K562 (cell line): ENCODE measurements at places on chromosomes 3 and 15.

DNA sequence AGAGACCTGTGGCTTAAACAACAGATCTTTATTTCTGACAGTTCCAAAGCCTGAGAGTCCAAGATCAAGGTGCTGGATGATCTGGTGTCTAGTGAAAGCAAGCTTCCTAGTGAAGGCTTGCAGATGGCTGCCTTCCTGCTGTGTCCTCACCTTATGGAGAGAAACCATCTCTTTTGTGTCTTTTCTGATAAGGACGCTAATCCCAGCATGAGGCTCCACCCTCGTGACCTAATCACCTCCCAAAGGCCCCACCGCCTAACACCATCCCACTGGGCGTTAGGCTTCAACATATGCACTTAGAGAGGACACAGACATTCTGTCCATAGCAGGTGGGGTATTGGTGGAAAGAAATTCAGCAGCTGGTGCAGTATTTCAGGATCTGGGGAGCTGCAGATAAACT is 19.8 kb upstream of the LYSMD4 start:
- no peaks in the 10 kb centered on the region for H3K36me3 ChIP-seq
- H3K4me1 ChIP-seq = no peaks in the 10 kb centered on the region; the same call in 1 of the 2 replicates
- no peak overlapping the region for H3K4me3 ChIP-seq
- no peak for DNase-seq
- H3K27me3 ChIP-seq = peaks cover 3% of the 10 kb centered on the region; the same call in 2 of the 3 replicates

GRCh38 chr15:59998950-59999611 is 5.0 kb upstream of the FOXB1 start:
- no peak overlapping the region for H3K4me3 ChIP-seq
- H3K4me1 ChIP-seq = peaks cover 6% of the 10 kb centered on the region; the same call in 1 of the 2 replicates
- H3K36me3 ChIP-seq = no peaks in the 10 kb centered on the region
- no peak overlapping the region for H3K27ac ChIP-seq
- peaks cover 45% of the 10 kb centered on the region for H3K27me3 ChIP-seq
- no peak for DNase-seq

DNA sequence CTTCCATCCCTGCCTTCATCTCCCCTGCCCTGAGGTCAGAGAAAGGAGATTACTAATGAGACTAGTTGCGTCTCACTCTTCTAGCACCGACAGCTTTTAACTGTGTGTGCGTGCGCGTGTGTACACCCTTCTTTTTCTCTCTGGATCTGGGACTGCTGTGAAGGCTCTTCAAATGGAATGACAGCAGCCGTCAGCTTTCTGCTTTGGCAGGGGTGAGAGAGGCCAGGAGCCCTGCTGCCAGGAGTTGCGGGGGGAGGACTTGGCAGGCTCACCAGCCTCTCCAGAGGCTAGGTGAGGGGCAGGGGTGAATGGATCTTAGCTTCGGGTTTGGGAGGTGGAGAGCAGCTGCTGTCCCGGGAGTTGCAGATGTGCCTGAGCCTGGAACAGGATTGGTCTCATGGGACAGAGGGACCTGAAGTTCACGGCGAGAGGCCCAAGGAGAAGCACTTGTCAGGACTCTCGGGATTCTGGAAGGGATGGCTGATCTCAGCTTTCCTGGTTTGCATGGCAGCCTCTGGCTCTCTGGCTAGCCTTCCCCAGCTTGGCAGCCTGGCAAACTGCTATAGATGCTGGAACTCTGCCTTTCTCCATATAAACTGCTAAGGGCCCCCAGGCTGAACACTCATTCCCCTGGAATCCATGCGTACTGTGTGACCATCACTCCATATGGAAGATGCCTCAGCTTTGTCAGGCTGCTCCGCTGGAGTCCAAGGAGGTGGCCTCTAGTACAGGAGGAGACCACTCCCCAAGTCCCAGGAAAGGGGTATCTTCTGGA is 16.6 kb downstream of the TEX264 start:
- no peak for DNase-seq
- peaks cover 13% of the 10 kb centered on the region for H3K4me1 ChIP-seq
- H3K4me3 ChIP-seq = no peak overlapping the region
- peaks cover 47% of the 10 kb centered on the region; the same call in 2 of the 3 replicates for H3K36me3 ChIP-seq
- H3K27me3 ChIP-seq = no peaks in the 10 kb centered on the region

DNA sequence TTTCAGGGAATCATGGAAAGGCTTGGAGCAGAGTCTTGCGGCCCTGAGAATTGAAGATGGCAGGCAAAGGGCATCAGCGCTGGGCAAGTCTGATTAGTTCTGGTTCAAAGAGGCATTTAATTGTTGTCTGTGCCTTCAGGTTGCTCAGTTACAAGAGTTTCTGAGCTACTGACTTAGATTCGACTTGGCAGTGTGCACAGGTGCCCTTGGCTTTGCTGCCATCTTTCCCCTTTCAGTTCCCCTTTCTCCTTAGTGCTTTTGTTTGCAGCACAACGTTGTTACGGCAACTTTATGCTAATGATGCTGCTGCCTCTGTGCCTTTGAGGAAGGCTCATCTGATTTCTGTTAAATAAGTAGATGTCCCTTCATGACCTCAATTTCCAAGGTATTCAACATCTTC is 12.5 kb downstream of the P2RY14 start:
- no peak overlapping the region for H3K4me3 ChIP-seq
- no peak overlapping the region for H3K27ac ChIP-seq
- no peaks in the 10 kb centered on the region for H3K4me1 ChIP-seq
- peaks cover 2% of the 10 kb centered on the region; the same call in 1 of the 3 replicates for H3K27me3 ChIP-seq
- no peaks in the 10 kb centered on the region for H3K36me3 ChIP-seq
- no peak for DNase-seq

DNA sequence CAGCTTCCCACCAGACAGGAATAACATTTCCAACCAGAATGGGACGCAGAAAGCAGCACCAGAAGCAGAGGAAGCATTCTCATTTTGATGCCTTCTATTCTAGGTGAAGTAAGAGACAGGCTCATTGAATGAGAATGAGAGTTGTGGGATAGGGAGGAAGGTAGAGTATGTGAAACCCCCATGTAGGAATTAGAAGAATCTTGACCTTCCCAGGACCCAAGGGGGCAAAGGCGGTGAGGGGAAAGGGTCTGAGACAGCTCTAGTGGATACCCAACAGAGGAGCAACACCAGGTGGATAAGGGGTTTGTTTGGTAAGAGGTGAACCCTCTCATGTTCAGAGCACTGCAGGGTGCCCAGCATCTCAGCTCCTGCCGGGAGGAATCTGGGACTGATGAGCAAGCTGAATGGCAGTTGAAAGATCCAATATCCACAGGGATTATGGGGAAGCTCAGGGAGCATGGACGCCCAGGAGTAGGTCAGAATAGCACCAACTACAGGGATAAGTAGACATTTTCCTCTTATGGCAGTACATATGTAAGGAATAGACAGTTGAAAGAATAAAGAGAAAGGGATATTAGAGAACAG is 77.0 kb downstream of the PLCL2 start:
- H3K4me1 ChIP-seq = no peaks in the 10 kb centered on the region
- no peak for DNase-seq
- no peaks in the 10 kb centered on the region for H3K36me3 ChIP-seq
- no peak overlapping the region for H3K4me3 ChIP-seq

GRCh38 chr3:188034989-188035388 is 119.0 kb upstream of the LPP start:
- no peaks in the 10 kb centered on the region for H3K27me3 ChIP-seq
- H3K27ac ChIP-seq = no peak overlapping the region
- H3K4me1 ChIP-seq = no peaks in the 10 kb centered on the region
- no peak overlapping the region for H3K4me3 ChIP-seq
- H3K36me3 ChIP-seq = no peaks in the 10 kb centered on the region
- no peak for DNase-seq

DNA sequence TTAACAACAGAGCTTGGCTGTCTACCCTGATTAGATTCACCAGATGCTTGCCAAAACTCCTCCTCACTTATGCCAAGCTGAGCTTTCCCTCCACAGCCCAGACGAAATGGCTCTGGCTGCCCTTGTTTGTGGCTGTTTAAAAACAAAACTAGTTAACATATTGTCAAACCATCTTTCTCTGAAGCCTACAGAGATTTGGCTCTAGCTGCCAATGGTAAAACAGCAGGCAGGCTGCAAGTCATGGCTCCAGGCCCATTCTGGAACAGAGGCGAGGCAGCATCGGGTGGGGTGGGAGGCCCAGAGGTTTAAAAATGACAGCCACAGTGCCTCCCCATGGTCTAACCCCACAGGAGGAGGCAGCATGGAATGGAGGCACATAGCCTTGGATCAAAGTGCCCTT is 75.9 kb downstream of the SCN5A start:
- no peaks in the 10 kb centered on the region for H3K4me1 ChIP-seq
- no peak for DNase-seq
- no peaks in the 10 kb centered on the region for H3K36me3 ChIP-seq

DNA sequence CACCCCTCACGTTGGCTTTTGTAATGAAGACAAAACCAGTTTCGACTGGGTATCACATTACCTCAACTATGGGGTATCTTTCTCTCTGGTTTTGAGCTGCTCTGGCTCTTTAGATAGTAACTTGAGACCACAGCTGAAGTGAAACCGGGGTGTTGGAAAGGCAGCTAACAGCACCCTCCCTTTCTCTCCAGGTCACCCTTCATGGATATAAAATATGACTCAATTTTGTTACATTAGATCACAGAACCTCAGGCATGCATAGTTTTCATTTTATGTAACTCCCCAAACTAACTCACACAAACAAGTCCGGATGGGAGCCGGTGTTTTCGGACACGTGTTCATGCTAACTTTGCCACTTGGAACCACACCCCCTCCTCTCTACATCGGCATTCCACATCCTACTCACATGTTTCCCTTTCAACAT is 90.7 kb downstream of the NR2F2 start:
- H3K4me3 ChIP-seq = no peak overlapping the region
- no peaks in the 10 kb centered on the region for H3K36me3 ChIP-seq
- H3K27ac ChIP-seq = peak overlapping the region; percentile 11; the same call in 1 of the 3 replicates
- DNase-seq = peak; percentile 63

GRCh38 chr3:171606151-171606751 is 146.0 kb upstream of the TNIK start:
- H3K36me3 ChIP-seq = peaks cover 8% of the 10 kb centered on the region; the same call in 1 of the 3 replicates
- no peak for DNase-seq
- H3K4me3 ChIP-seq = no peak overlapping the region
- no peak overlapping the region for H3K27ac ChIP-seq

DNA sequence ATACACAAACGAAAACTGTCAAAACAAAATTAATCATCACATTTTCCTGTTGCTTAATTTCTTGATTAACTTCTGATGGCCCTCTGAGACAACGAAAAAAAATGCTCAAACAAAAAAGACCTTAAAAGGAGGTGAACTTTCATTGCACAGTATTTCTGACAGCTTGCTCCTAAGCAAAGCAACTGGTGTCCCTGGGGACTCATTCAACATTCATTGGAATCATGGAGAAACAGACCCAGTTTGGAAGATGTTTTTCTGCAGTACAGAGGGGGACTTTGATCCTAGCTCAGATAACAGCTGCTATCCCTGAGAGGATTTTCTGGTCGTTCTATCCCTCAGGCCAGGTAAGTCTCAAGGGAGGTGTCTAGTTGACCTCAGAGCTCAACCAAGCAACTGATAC is 378.7 kb upstream of the ATP11B start:
- no peaks in the 10 kb centered on the region for H3K27me3 ChIP-seq
- no peak overlapping the region for H3K4me3 ChIP-seq
- H3K4me1 ChIP-seq = no peaks in the 10 kb centered on the region

GRCh38 chr15:89732451-89733172 is 18.4 kb downstream of the MESP1 start:
- H3K4me3 ChIP-seq = no peak overlapping the region
- H3K27me3 ChIP-seq = peaks cover 11% of the 10 kb centered on the region; the same call in 2 of the 3 replicates
- no peaks in the 10 kb centered on the region for H3K36me3 ChIP-seq
- DNase-seq = no peak
- H3K27ac ChIP-seq = no peak overlapping the region

DNA sequence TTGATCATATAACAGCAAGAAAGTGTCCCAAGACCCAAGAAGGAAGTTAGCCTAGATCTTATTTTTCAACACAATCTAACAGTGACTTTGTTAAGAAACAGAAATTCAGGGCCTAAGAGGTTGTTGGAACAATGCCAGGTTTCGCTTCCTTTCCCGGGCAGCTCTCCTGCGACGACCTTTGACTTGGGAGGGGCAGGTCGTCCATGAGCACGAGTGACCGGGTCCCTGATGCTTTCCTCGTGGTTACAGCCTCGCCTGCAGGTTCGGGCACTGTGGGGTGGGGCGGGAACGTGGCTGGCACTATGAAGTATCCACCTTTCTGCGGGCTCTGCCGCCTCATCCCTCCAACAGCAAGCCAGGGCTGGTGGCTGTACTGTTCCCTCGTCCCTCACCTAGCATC is 90.1 kb upstream of the RGMA start:
- no peak overlapping the region for H3K4me3 ChIP-seq
- no peak overlapping the region for H3K27ac ChIP-seq
- DNase-seq = peak; percentile 16
- no peaks in the 10 kb centered on the region for H3K4me1 ChIP-seq

GRCh38 chr15:61195116-61196002 is 33.7 kb downstream of the RORA start:
- no peaks in the 10 kb centered on the region for H3K4me1 ChIP-seq
- H3K27ac ChIP-seq = no peak overlapping the region
- peak; percentile 60 for DNase-seq
- peaks cover 6% of the 10 kb centered on the region; the same call in 2 of the 3 replicates for H3K27me3 ChIP-seq

GRCh38 chr15:99631255-99631654 is 65.5 kb downstream of the MEF2A start:
- H3K27ac ChIP-seq = no peak overlapping the region
- H3K4me3 ChIP-seq = no peak overlapping the region
- no peaks in the 10 kb centered on the region for H3K27me3 ChIP-seq

DNA sequence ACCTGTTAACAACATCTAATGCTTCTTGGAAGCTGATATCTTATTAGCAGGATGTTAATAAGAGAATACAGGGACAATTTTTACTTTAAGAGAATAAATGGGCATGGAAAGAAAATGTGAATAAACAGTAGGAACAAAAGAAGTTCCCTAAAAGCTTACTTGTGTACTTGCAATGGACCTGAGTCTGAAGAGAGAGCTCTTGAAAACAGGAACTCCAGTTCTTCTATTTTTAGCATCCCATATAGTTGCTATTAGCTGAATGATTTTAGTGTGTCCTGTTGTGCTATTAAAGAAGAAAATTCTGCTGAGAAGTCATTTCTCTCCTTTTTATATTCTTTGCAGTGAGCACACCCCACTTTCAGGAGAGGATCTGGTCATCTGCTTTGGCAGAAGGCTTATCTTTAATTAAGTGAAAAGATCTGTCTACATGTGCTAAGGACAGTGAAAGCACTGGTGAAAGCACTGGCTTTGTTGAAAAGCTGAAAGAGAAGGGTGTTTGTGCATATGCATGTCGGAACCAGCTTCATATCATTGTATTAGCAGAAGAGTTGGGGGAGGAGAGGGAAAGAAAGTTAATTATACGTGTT is 1.4 kb upstream of the ST3GAL6 start:
- no peak overlapping the region for H3K4me3 ChIP-seq
- no peak overlapping the region for H3K27ac ChIP-seq
- no peaks in the 10 kb centered on the region for H3K36me3 ChIP-seq

GRCh38 chr15:49823987-49824774 is 203.3 kb downstream of the DTWD1 start:
- no peak overlapping the region for H3K27ac ChIP-seq
- H3K4me1 ChIP-seq = no peaks in the 10 kb centered on the region
- no peak for DNase-seq
- H3K36me3 ChIP-seq = no peaks in the 10 kb centered on the region
- no peaks in the 10 kb centered on the region for H3K27me3 ChIP-seq
- no peak overlapping the region for H3K4me3 ChIP-seq
